ENCODE measurements at places on chromosomes 12 and 14.

GRCh38 chr14:55160989-55161388, 30.4 kb downstream of the DLGAP5 start:
- no peak for DNase-seq

GRCh38 chr14:96739200-96739910, 57.8 kb upstream of the VRK1 start:
- DNase-seq, result no peak

DNA sequence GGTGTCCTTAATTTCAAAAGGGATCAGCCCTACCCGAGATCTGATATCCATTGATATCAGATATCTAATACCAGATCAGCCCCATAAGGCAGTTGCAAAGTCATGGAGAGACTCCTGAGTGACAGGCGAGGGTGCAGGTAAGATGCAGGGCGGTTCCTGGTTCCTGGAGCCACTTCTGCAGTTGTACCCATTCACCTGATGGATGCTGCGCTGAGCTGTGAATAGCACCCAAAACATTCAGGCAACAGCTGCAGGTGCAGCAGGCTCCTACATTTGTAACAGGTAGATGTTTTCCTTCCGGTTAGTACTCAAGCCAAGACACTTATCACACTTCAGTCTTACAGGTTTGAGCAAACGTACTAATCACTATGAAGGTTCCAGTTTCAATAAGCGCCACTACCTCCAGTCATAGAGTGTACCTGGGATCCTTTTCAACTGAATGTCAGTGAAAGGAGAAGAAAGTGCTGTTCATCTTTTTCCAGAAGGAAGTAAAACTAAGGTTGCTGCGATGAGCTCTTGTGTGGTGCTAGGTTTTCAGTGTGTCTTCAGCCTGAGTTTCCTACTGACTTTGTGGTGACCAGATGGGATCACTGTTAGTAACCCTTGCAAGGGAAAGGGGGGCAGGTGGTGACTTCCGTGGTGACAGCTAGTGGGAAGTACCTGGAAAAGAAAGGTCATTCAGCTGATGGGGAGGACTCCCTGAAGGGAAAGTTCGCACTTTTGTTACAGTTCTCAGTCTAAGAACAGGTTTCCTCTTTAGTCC, 1.9 kb downstream of the ATP6V0A2 start:
- no peak for DNase-seq

GRCh38 chr14:104973135-104973384, 5.1 kb downstream of the AHNAK2 start:
- DNase-seq, result no peak

- no peak for DNase-seq
Measured at GRCh38 chr12:95269892-95270291, 52.3 kb downstream of the VEZT start.

GRCh38 chr12:76927170-76927784, 48.5 kb upstream of the CSRP2 start:
- no peak for DNase-seq

GRCh38 chr12:68397566-68398158, 65.5 kb upstream of the MDM1 start:
- no peak for DNase-seq

Data from T-cell (primary cell).